ENCODE measurements at places on chromosomes 16 and 17.

GRCh38 chr17:33291248-33292200 lies 1.6 kb downstream of the ASIC2 start:
- DNase-seq, result peak; percentile 14

- peak; percentile 59 for DNase-seq
Observed at GRCh38 chr16:75074920-75075687, 41.5 kb downstream of the LDHD start.

DNA sequence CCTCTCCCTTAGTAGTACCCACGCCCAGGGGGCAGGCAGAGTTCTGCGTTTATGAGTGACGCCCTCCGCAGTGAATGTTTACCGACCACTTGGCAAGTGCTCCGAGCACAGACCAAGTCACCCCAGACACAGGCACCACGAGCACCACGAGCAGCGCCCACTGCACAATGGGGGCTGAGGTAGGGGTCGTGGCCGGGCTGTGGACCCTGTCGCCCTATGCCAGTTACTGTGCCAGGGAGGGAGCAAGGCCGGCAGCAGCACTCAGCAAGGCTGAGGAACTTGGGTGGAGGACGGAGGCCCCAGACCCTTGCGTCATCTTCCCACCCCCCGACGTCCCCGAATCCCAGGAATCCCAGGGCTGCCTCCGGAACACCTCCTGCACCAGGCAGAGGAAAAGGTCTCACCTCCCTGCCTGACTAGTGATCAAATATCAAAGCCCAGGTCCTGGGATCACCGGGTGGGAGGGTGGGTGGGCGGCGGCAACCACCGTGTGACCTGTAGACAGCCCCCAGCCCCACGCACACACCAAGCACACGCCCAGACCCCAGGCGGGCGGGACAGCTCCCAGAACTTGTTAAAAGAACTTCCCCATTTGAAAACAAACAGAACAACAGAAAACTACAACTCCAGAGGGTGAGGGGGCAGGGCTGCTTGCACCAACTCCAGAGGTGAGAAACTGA lies 5.4 kb downstream of the VASN start:
- no peak for DNase-seq

- no peak for DNase-seq
Observed at GRCh38 chr17:27907976-27908558, 14.9 kb upstream of the LYRM9 start.

GRCh38 chr17:73430848-73431247 lies 119.0 kb upstream of the CDC42EP4 start:
- DNase-seq, result no peak

GRCh38 chr17:42522263-42522790 lies 13.7 kb upstream of the NAGLU start:
- no peak for DNase-seq

GRCh38 chr16:75364286-75364791 lies 69.0 kb downstream of the CFDP1 start:
- no peak for DNase-seq

DNA sequence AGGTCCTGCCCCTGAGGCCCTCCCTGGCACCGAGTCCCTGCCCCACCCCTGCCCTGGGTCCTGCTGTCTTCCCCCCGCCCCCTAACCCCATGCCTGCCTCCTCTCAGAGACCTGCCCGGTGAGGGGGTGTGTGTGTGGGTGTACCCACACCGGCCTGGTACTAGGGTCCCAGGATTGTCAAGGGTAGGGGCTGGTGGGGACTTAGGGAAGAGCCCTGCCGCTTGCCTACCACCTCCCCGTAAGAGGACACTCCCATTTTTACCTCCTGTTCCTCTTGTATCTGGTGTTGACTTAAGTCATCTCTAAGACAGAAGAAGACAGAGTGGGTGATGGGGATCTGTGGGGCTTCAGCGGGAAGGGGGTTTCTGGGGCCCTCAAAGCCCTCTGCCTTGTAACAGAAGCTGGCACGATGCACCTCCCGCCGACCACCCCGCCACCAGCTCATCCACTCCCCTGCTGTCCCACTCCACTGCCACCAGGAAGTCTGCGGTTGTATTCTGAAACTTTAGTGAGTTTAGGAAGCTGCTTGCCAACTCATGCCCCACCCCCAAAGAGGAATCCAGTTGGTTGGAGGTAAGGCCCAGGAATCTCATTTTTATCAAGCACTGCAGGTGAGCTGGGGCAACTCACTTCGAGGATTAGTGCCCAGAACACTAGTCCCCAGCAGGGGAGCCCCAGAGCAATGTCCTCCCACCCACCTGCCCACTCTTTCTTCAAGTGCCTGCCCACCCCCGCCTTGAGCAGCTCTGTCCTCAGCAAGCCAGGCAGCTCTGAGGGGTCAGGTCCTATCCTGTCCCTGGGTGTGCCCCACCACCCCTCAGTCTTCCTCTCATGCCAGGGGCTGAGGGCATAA lies 5.6 kb downstream of the SPATA32 start:
- no peak for DNase-seq

- no peak for DNase-seq
Observed at GRCh38 chr16:66263168-66263972, 103.1 kb upstream of the CDH5 start.

DNA sequence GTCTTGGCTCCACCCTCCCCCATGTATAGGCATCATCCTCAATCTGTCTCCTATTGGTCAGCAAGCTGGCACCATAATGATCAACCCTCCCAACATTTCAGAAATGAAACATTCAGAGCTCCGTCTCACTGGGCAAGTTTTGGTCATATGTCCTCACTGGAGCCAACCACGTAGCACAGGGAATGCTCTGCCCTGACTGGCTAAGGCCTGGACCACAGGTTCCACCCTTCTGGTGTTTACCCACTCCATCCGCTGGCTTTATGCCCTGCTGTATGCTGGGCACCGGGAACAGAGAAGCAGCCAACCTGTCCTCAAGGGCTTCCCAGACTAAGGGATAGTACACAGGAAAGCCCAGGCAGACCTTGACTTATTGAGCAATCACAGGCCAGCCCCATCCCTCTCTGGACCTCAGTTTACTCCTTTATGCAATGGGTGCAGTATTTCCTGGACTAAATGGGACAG lies 20.5 kb downstream of the MYO15A start:
- DNase-seq, result no peak

- no peak for DNase-seq
Observed at GRCh38 chr17:77748436-77748835, 210.1 kb upstream of the TNRC6C start.

DNA sequence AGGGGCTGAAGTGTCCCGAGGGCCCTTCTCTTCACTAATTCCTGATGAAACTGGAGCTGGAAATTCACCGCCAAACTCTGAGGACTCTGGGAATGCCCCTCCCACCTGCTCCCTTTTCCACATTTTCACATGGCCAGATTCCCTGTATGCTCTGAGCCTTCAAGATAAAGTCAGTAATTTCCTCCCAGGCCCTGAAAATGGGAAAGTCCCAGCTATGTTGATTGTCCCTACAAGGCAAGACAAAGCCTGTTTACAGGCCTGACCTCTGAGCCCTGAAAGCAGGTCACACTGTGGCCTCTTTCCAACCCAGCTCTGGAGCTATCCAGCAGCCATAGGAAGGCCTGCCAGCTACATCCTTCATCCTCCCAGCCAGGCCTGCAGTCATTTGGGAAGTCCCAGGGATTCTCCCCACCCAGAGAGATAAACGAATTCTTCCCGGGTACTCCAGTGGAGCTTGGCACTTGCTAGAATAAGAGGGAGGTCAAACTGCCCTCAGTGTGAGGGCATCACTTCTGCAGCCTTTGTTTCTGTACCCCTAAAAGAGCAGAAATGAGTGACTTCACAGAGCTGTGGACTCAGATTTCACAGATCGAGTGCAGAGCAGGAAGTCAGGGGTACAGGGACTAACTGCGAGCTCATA lies 19.6 kb upstream of the CCL2 start:
- no peak for DNase-seq

GRCh38 chr16:54204756-54205155 lies 81.8 kb downstream of the IRX3 start:
- DNase-seq, result no peak

GRCh38 chr16:73617738-73618137 lies 569.8 kb upstream of the ZFHX3 start:
- DNase-seq, result no peak

GRCh38 chr17:16917671-16918394 lies 54.1 kb downstream of the TNFRSF13B start:
- DNase-seq, result no peak

GRCh38 chr17:2357931-2358434 lies 20.7 kb downstream of the SGSM2 start:
- no peak for DNase-seq

- DNase-seq, result no peak
Observed at GRCh38 chr16:48210747-48211146, 33.4 kb upstream of the LONP2 start.

DNA sequence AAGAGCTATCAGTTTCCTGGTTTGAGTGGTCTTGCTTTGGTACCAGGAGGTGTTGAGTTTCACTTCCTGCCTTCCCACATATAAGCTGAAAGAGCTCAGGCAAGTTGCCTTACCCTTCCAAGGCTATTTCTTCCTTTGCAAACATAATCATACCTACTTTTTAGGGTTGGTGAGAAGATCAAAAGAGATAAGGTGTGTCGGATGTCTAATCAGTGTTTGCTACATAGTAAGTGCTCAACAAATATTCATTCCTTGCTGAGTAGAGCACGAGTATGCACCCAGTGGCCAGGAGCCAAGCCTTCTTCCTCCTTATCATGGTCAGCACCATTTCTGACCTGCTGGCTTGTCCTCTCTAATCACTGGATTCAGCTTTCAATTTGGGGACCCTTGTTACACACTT lies 12.7 kb upstream of the TMEM98 start:
- DNase-seq, result no peak

DNA sequence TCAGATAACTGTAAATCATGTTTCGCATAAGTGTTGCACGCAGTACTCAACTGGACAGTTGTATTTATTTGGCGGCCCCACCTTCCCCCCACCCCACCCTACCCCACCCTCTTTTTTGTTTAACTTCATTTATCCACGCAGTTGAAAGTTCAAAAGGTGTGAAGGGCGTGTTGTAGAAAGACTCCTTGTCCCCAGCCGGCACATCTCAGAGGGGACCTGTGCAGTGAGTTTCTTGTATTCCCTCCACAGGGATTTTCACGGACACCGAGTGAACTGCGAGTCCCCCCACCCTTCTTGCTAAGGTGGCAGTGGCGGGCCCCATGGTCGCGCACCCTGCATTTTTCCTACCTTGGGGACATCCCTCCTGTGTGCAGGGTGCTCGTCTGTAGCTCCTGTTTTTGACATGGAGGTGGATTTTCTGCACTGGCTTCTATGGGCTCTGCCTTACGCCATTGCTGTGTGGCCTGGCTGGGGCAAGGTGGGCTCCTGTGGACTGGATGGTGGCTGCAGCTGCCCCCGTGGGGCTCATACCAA lies 36.2 kb downstream of the ADCY7 start:
- no peak for DNase-seq

DNA sequence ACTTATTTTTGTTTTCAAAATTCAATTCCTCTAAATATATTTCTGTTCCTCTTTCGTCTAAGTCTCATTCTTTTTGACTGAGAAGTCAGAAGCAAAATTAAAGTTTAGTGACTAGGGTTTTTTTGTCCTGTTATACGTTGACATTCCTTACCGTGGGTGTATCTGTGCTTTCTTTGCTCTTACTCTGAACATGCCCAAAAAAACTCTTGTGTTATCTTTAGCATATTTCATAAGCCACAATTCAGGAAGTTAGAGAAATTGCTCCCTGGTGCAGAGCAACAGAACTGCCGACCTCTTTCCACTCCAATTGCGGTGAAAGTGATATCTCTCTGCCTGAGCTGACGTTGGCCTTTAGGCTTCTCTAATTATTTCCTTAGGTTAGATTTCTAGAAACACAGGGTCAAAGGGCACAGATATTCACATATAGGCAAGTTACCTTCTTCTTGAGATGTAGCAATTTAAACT lies 65.7 kb downstream of the CENPV start:
- DNase-seq, result no peak

GRCh38 chr16:17544304-17544703 lies 73.5 kb upstream of the XYLT1 start:
- no peak for DNase-seq

GRCh38 chr17:50364715-50365114 lies 8.3 kb downstream of the MRPL27 start:
- no peak for DNase-seq

DNA sequence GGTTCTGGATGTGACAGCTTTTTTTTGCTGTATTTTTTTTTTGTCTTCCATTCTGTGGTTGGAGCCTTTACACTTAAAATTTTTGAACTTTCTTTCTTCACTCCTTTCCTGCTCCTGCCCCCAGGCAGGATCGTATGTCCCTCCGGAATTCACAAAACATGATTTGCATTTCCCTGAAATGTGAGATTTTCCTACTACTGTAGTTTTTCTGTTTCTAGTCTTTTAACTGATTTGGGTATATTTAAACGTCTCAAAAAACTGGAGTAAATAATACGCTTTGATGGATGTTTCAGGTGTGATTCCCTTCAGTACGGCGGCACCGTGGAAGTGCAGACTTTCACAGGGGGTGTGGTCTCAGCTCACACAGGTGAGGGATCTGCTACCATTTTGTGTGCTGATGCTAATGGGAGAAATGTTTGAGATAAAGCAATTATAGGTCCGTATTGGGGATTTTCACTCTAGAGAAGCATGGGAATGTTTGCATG lies 686 bp downstream of the SRCAP start:
- no peak for DNase-seq

DNA sequence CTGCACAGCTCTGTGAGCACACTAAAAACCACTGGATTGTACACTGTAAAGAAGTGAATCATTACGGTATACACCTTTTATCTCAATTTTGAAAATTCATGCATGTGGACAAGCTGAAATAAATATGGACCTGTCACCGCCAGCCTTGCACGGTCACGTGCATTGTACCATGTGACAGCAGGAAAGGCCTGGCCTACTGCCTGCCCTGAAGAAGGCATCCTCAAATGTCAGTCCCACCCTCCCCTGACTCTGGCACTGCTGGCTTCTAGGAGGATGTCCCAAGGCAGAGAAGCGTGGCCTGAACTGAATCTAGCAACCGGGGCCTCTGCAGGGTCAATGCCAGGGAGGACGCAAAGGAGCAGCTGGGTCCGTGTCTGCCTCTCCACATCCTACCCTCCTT lies 34.6 kb downstream of the SLC38A8 start:
- DNase-seq, result no peak

DNA sequence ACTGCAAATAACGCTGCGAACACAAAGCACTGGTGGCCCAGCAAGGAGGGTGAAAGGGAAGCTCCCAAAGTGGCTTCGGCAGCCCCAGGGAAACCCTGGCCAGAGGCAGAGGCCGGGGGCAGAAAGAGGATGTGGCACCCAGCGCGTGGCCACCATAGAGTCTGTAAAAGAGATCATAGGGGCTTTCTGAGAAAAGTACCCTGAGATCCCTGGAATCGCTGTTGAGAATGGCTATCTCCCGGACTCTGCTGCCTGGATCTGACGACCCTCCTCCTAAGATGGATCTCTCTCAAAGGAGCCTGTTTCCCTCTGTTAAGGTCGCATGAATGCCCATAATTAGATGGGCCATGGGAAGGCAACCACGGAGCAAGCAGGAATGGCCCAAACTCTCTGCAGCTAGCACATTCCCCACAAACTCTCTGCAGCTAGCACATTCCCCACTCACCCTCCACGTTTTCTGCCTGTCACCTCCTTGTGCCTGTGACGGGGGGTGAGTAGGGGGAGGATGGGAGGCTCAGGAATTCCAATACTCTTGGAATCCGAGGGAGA lies 364.4 kb downstream of the XYLT1 start:
- DNase-seq, result no peak

Measured in GM12891 (cell line).